ENCODE measurements at places on chromosomes 12 and 14.

- no peaks in the 10 kb centered on the region for H3K36me3 ChIP-seq
- H3K4me3 ChIP-seq: no peak overlapping the region
Observed at GRCh38 chr12:52672321-52672933, 7.8 kb downstream of the KRT1 start.

GRCh38 chr14:95274874-95275273 lies 44.8 kb downstream of the CLMN start:
- no peaks in the 10 kb centered on the region for H3K36me3 ChIP-seq
- no peak overlapping the region for H3K27ac ChIP-seq
- H3K4me1 ChIP-seq: no peaks in the 10 kb centered on the region

- peak overlapping the region; percentile 74 for H3K27ac ChIP-seq
- DNase-seq: no peak
- no peak overlapping the region for H3K4me3 ChIP-seq
- no peaks in the 10 kb centered on the region for H3K27me3 ChIP-seq
- no peaks in the 10 kb centered on the region for H3K36me3 ChIP-seq
Observed at GRCh38 chr14:77843195-77843594, 43.3 kb downstream of the ADCK1 start.

- H3K4me3 ChIP-seq: no peak overlapping the region
- H3K27ac ChIP-seq: no peak overlapping the region
- no peak for DNase-seq
- H3K36me3 ChIP-seq: no peaks in the 10 kb centered on the region
Observed at GRCh38 chr12:123479442-123480180, 21.7 kb downstream of the SNRNP35 start.
